ENCODE measurements at places on chromosomes 6 and 20.

- DNase-seq = no peak
These were observed 45.0 kb upstream of the TRIM26 start for GRCh38 chr6:30258204-30258603.

GRCh38 chr6:68572975-68573374 is 62.1 kb upstream of the ADGRB3 start:
- DNase-seq = no peak

DNA sequence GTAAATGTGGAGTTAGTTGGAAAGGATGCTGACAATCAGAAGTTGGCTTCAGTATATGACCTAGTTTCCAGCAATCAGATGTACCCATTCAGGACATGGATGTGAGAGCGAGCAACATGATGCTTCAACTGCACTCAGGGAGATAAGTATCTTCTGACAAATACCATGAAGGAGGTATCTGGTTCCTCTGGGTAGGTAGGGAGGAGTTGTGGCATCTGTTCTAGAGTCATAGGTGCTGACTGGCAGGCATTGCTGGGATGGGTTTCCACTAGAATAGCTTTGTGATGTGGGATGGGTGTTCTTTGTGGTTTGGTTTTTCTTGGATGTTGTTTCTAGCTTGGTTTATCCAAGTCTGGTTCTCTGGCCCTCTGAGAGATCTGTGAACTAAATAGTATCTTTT is 3.9 kb upstream of the REV3L start:
- no peak for DNase-seq

DNA sequence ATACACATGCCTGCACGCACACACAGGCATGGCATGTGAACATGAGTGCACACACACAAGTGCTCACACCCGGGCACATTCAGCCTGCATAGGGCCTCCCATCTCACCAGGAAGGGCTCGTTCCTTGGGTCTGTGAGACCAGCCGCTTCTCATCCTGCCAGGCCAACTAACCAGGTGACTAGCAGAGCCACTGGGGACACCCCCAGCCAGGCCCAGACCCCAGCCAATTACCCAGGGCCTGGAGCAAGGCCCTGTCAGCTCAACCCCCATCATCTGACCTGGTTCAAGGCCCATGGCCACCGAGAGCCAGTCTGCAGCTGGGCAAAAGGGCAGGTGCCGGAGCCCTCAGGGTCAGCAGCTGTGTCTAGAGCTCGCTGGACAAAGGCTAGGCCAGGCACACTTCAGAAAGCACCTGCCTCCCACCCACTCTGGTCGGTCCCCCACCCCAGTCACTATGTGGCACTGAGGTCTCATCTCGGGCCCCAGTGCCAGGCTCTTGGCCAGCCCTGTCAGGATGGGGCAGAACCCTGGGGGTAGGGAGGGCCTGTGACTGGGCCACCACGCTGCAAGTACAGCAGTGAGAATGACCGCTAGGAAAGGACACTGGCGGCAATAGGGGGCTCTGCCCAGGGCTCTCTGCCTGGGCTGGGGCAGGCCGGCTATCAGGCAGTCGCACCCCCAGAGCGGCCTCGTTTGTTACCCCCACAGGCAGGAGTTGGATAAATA is 26.8 kb upstream of the MRGBP start:
- DNase-seq = no peak

DNA sequence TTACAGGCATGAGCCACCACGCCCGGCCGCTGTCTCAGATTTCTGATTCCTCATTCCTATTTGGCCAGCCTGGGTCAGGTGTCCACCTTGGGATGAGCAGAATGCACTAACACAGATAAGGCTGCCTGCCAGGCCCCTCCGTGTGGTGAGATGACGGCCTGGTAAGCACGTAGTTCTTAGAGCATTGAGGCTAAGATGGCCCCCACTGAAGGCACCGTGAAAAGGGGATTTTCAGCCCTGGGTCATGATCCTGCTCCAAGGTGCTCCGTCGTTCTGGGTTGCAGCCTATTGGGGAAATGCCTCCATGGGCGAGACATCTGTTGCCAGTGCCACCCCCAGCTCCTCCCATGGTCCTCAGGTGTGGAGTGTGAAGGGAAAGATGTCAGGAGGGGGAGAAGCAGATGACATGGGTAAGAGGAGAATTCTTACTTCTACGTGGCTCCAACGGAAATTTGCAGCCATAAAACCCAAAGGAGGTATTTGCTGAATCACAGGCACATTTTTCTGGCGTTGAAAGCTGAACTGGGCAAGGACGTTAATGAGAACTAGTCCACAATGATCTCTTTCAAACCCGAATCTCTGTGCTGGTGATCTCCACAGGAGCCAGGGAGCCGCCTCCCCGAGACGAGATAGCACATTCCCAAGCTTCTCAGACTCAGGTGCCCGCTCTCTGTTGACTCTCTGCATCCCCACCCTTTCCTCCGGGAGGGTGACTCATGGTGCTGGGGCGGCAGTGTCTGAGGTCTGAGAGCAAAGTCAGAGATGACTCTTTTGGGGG is 34.0 kb upstream of the BMP6 start:
- DNase-seq = no peak

- no peak for DNase-seq
These were observed 370.3 kb downstream of the CD109 start for GRCh38 chr6:74066168-74066871.

DNA sequence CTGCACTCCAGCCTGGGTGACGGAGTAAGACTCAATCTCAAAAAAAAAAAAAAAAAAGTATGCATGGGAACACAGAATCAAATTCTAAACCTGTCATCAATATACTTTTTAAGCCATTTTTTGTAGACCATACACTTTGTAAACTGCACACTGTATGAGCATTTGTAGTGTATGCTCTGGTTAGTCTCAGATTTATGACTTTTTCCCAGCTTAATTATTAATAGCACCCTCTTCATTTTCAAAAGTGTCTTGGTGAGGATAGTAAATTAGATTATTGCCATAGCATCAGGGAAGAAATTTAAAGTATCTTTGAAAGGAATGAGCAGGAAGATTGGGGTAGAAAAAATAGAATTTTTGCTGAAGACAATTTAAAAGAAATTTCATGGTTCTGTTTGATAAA is 330.8 kb upstream of the RSPO3 start:
- no peak for DNase-seq

DNA sequence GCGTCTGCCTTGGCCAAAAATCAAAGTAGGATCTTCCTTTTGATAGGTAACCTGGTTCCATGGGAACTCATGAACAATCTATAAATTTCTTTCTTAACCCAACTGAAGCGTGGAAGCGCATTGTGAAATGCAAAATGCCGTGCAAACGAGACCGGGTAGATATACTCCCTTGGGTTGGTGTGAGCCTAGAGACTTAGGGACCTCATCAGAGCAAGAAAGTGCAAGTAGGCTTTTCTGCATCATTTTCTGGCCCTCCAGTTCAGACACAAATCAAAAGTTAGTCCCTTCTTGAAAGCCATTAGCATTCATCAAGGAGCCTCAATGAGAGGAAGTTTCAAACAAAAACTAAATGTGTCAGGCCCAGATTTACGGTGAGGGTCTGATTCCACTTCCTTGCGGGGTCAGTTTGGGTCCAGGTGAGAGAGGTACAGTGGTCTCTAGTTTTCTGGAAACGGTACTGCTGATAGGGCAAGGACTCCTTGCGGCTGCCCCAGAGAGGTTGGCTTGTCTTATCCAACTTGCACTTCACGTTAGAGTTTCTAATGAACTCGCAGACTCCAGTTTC is 5.3 kb upstream of the ZNF184 start:
- no peak for DNase-seq

DNA sequence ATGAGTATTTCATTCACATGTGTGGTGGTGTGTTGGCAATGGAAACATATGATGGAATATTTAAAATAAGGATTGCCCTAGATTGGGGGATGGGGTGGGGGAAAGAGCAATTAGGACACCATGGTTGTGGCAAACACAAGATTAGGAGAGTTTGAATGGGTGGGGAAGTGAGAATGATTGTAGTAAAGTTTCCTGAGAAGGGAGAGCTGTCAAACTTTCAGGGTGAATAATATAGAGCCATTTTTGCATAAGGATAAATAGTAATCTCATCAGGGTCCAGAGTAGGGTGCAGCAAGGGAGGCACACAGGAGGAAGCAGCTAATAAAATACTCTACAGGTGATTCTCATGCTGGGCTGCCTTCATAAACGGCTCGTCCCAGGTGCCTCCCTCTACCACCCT is 294.9 kb upstream of the MARCKS start:
- DNase-seq = no peak

DNA sequence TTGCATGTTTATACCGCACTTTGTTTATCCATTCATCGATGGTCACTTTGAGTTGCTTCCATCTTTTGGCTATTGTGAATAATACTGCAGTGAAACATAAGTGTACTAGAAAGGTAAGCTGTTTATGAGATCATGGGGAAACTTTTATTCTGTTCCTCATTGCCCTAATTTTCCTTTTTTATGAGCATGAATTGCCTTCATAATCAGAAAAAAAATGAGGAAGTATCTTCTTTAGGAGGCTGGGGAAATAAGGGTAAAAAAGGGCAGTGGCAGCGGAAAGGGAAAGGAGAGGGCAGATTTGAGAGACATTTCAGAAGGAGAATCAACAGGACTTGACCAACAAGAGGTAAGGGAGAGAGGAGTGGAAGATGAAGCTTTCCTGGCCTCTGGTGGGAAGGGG is 14.3 kb upstream of the SERINC3 start:
- DNase-seq = no peak

GRCh38 chr6:109229536-109229935 is 134.2 kb downstream of the CEP57L1 start:
- DNase-seq = no peak

- DNase-seq = no peak
These were observed 18.7 kb downstream of the CDS2 start for GRCh38 chr20:5145365-5146098.

DNA sequence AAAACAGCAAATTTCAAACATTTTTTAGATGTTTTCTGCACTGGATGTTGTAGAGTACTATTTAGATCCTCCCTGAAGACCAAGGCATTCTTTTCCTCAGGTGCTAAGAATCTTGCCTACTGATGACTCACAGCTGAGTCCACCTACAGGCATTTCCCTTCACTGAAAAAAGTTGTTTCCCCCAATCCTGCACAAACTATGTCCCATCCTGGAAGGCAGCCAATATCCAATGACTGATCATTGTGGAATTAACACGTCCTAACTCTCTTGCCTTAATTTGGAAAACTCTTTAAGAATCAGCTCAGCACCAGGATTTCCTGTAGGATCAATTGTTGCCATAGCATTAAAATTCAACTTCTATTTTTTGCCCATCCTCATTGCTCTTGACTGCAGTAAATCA is 268.4 kb upstream of the IRAK1BP1 start:
- no peak for DNase-seq

DNA sequence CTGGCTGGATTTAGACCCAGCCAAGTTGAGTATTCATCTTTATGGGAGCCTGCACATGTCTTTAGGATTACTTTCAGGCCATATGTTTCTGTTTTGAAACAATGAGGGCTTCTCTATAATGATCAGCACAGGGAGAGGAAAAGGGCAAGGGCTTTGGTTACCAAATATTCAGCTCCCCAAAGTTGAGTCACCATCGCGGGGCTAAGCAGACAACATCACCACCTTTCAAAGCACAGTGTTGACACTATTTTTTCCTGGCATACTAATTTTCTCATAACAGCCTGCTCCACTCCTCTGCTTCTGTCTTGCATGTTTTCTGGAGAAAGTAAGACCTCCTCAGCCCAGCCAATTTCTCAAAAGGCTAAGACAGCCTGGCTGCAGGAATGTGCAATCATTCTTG is 4.9 kb downstream of the SCML4 start:
- no peak for DNase-seq

DNA sequence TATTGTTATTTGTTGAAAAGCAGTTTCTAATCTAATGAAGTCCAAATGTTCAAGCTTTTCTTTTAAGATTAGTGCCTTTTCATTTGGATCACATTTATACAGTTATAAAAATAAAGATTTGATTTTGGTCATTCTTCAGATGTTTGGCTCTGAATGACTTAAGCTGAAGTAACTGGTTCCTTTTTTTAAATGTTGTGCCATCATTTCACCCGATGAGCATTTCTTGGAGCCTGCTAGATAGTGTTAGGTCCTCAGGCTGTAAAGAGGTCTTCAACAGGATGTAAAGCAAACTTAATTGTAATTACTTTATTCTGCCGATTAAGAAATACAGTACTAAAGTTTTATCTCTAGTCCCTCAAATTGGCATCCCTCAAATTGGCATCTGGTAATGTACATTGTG is 41.2 kb upstream of the ASIP start:
- no peak for DNase-seq

- no peak for DNase-seq
These were observed 10.0 kb downstream of the SGK1 start for GRCh38 chr6:134307870-134308269.

DNA sequence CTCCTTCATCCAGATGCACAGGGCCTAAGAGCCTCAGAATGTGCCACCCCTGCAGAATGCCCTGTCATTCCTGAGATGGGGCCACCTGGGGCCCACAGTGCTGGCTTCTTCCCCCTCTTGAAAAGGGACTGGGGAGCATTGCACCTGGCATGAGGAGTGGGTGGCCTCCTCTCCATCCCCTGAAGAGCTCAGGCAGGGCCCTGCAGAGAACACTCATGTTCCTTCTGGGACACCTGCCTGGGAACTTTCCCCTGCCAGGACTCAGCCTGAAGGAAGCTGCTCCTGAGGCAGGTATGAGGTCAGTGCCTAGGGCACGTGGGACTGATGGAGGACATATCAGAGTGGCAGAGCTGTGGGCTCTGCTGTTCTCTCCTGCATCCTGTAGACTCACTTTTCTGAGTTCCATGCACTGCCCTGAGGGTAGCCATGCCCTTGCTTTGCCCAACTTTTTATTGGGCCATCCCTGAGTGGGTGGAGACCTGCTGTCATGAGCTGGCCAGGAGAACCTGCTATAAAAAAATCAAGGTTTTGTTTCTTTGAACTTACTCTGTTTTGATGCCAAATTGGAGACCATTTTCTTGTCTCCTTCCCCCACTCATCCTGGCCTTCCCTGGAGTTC is 19.5 kb downstream of the CCDC167 start:
- no peak for DNase-seq

- no peak for DNase-seq
These were observed 14.0 kb downstream of the PAQR8 start for GRCh38 chr6:52375780-52376556.

- no peak for DNase-seq
These were observed 77.4 kb downstream of the RALGAPA2 start for GRCh38 chr20:20635006-20635405.

GRCh38 chr20:42134265-42135098 is 516.3 kb upstream of the CHD6 start:
- DNase-seq = no peak

DNA sequence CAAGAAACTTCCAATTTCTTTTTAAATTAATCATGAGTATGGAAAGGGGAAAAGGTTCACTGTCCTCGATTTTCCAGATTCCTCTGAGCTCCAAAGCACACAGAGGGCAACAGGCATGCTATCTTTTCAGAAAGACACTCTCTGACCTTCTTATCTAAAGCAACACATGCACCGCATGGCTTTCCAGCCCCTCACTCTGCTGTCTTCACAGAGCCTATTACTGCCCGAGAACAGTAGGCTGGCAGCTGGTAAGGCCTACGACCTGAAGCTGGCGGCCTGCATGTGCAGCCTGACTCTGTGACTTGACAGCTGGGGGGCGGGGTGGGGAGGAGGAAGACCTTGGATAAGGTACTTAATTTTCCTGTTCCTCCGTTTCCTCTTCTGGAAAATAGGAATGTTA is 86.3 kb downstream of the ELOVL4 start:
- no peak for DNase-seq

Measured in cerebellar nuclear complex (tissue), 1 donor.